8988T (cell line): ENCODE measurements at places on chromosomes 4 and X.

GRCh38 chr4:58136604-58137003, 1026.4 kb upstream of the IGFBP7 start:
- DNase-seq: no peak

DNA sequence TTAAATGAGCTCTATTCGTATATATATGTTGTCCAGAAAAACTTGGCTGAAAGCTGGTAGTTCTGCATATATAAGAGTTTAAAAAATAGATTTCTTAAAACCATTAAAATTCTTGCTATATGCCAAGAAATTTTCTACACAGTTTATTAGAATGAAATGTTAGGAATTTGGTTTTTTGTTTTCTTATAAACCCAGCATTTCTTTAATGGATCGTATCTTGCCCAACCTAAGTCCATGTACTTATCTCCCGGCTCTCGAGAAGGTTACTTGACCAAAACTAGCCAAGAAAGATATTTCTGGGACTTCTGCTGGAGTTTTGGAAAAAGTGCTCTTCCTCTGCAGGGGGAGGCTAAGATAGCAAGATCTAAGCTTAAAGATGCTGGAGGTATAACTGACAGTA, 4.7 kb upstream of the ASB5 start:
- no peak for DNase-seq

- DNase-seq: no peak
Measured at GRCh38 chr4:128751354-128751753, 58.1 kb upstream of the JADE1 start.

GRCh38 chr4:112747036-112747435, 110.1 kb downstream of the LARP7 start:
- DNase-seq: no peak

GRCh38 chrX:27893871-27894270, 86.1 kb downstream of the MAGEB10 start:
- DNase-seq: no peak

DNA sequence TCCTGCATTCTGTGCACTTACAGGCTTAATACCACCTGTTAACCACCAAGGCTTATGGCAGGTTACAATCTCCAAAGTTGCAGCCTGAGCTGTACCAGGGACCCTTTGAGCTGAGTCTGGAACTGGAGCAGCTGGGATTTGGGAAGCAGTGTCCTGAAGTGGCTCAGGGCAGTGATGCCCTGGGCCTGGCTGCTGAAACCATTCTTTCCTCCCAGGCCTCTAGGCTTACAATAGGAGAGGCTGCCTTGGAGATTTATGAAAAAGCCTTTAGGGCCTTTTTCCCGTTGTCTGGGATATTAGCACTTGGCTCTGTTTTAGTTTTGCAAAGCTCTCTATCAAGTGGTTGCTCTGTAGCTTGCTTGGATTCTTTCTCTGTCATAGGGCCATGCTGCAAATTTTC, 154.3 kb upstream of the CASK start:
- DNase-seq: no peak

GRCh38 chrX:108088511-108088910, 2.8 kb downstream of the PSMD10 start:
- no peak for DNase-seq

- no peak for DNase-seq
Measured at GRCh38 chr4:147940171-147940570, 208.3 kb downstream of the ARHGAP10 start.

- DNase-seq: no peak
Measured at GRCh38 chr4:168485156-168485910, 5.0 kb upstream of the DDX60L start.

DNA sequence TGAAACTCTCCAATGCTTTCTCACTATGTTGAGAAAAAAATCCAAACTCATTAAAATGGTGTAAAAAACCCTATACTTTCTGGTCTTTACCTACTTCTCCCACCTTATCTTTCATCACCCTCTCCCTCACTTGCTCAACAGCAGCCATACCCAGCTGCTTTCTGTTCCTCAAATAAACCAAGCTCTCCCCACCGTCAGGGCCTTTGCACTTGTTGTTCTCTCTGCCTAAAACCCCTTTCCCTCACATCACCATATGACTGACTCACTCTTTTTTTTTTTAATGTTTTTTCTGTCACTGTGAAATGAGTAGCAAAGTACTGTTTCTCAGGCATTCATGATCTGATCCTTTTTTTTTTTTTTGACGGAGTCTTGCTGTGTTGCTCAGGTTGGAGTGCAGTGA, 122.3 kb upstream of the TMEM164 start:
- no peak for DNase-seq

DNA sequence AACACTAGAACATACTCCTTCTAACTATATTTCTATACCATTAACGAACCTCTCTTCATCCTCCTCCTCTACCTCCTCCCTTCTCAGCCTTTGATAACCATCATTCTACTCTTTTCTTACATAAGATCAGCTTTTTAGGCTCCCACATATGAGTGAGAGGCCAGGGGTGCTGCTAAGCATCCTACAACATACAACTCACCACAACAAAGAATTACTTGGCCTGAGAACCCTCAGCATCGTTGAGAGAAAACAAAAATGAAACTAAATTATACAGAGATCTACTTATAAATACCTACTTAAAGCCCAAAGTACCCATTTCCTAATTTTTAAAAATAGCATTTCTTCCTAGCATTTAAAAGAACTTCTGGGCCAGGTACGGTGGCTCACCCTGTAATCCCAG, 77.7 kb downstream of the CC2D2A start:
- DNase-seq: no peak
